ENCODE measurements at places on chromosomes 16 and 17. TPM values are rescaled to one million over a fixed set of nuclear protein-coding genes. Genes with fewer than 3 reads are reported as not detected.

DNA sequence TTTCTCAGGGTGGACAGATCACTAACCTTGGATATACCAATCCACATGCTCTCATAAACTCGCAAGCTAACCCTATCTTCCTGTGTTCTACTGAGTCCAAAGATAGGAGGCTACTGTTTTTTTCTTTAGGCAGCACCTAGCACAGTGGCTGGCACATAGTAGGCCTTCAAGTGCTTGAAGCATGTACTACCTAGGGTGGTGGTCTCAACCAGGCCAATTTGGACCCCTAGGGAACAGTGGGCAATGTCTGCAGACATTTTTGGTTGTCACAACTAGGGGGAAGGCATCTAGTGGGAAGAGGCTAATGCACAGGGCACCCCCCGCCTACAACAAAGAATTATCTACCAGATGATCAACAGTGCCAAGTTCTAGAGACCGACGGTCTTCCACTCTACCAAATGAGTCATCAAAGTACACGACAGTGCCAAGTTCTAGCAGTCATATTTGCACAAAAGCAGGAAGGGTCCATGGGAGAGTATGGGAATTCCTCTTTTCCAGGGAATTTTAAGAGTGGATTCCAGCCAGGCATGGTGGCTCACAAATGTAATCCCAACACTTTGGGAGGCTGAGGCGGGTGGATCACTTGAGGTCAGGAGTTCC, 390.3 kb downstream of the SLC39A11 start:
- peak; percentile 52 for ATAC-seq

DNA sequence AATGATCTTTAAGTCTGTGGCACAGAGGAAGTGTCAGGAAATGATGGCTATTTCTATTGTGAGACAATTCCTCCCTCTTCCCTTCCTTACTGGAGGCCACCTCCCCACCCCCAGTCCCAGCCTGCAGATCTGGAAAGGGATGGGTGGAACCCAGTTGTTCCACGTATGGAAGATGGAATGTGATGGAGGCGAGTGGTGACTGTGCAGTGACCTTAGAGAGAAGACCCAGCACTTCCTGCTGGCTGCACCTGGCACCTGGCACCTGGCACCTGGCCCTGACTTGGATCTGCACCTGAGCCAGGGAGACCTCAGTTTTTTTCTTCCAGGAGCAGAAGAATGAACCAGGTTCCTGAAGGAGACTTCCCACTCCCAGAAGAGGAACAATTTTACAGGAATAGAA, 33.0 kb upstream of the TMC5 start:
- peak; percentile 70 for ATAC-seq

GRCh38 chr16:50498431-50499155, 49.6 kb upstream of the NKD1 start:
- no peak for ATAC-seq

DNA sequence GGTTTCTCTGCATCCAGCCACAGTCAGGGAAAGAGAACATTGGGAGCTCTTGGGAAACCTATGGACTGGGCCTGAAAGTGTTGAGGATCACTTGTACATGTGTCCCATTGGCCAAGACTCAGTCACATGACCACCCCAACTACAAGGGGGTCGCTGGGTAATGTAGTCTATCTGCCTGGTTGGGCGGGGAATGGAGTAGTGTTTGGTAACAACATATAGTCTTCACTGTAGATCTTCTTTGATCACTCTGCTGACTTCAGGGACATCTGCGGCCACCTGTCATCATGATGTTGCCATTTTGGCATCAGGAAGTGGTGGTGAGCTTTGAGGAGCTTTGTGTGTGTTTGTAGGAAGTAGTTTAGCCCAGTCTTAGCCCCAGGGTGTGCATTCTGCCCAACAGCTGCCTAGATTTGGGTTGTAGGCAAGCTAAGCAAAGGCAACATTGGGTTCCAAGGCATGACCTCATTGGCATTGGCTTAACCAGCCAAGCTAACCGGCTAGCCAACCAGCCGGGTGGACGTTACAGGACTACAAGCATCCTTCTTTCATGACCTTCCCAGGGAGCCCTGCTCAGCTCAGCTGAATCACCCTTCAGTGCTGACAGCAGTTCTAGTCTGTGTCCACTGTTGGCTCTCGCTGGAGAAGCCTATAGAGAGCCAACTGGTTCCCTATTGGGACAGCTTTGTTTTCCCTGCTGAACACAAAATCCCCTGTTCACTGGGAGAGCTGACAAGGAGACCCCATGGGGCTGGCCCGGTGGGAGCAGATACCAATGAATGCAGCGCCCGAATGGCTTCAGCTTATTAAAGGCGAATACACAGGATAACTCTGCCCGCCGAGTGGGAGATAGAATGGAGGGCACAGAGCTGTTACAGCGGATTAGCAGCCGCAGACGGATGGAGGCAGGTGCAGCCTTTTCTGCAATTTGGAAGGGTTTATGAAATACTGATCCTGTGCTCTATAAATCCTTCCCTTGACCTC, 178.6 kb downstream of the NTN1 start:
- peak; percentile 61 for ATAC-seq

CNTNAP4 gene
- not detected for total RNA-seq

DNA sequence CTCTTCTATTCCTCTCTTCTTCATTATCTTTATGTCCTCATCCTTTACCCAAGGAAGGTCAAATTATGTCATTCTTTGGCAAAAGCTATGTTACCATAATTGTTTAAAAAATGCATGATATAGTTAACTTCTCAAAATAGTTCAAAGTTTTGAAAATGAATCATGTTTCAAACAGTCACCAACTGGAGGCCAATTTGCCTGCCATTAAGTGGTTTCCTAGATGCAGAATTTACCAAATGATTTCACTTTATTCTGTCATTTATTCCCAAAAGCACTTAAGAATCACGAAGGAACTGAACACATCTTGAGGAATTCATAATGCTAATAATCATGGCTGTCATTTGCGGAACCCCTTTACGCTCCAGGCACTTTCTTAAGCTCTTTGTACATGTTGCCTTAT, 190.9 kb upstream of the CDH11 start:
- ATAC-seq: no peak

- peak; percentile 53 for ATAC-seq
Measured at GRCh38 chr17:82014432-82014831, 8.2 kb downstream of the CENPX start.

CACNG4 gene
- total RNA-seq: 0.08 TPM

TBC1D3I gene
- total RNA-seq: 0.68 TPM

GRB7 gene
- 45.3 TPM for total RNA-seq

CLEC18A gene
- total RNA-seq: 0.36 TPM

NPIPA3 gene
- total RNA-seq: 1.8 TPM

RNF157 gene
- 0.32 TPM for total RNA-seq

KRTAP4-3 gene
- not detected for total RNA-seq

DNA sequence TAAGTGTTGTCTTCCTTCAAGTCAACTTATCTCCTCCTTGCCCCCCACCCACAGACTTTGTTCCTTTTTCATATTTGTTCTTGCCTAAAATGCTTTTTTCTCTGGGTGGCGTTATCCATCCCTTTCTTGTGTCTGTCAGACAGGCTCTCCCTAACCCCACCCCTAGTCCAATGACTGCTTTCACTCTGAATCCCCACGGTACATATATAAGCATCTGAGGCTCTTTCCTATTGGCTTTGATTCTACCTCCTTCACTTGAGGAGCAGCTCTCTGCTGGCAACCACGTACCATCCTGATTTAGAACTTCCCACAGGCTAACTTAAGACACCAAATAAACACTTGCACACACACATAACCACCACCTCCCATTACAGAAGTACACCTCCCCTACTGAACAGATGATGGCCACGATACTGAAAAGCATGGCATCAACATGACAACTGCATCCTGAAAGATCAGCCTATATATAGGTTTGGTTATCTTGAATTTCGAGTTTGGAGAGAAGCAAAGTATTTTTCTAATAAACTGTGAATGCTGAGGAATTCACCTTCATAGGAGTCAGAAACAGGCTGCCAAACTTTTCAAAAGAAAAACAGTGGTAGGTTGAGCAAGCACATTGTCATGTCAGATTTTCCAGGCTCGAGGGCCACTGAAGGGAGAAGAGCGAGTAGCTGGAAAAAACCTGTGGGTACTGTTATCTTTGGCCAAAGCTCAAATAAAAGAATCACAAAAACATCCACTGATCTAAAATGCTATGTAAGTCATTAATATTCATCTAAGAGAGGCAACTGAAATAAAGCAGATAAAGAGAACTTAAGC, 24.3 kb downstream of the STAT3 start:
- ATAC-seq: peak; percentile 28

DNA sequence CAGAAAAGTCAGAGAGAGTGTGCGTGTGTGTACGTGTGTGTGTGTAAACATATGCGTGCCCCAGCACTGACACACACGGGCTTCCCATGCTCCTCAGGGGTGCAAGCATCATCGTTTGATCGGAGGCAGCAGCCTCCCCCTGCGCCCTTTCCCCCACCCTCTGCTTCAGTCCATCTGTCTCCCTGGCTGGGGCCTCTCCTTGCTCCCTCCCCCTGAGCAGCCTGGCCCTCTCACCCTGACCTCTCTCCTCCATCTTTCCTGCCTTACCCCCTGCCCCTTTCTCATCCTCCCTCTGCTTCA, 4.4 kb downstream of the STX1B start:
- no peak for ATAC-seq

DNA sequence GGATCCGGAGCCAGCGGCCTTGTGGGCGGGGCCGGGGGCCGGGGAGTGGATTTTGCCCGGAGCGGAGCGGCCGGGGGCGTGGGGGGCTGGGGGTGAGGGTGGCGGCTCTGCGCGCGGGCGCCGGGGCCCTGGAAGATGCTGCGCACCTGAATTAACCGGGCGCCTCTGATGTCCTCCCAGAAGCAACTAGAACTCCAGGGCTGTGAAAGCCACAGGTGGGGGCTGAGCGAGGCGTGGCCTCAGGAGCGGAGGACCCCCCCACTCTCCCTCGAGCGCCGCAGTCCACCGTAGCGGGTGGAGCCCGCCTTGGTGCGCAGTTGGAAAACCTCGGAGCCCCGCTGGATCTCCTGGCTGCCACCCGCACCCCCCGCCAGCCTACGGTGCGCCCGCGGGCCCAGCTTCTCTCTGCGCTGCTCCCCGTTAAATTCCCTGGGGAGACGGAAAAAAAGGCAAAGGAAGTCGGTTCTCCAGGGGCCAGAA, 549 bp downstream of the SLC26A11 start:
- peak; percentile 9 for ATAC-seq

GRCh38 chr16:918068-918467, 52.7 kb downstream of the LMF1 start:
- ATAC-seq: no peak
